ENCODE measurements at places on chromosomes 13 and 19. TPM values are rescaled to one million over a fixed set of nuclear protein-coding genes. Genes with fewer than 3 reads are reported as not detected.

The ZNF607 gene
- 4.8 TPM for total RNA-seq

DNA sequence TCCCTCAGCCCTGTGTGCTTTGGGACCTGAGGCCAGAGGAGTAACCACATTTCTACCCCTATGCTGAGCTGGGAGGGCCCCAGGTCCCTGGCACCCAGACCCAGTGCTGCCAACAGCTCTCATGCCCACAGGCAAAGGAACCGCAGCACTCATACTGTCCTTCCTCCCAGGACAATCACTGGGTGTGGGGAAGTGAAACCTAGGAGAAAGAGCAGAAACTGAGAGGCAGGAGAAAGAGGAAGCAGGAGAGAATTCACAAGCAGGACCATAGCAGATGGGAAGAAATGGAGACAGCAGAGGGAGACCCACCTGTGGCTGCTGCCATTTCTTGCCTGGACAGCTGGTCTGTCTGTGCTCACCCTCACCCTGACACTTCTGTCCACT is 18.9 kb downstream of the CCDC97 start:
- DNase-seq: no peak

DNA sequence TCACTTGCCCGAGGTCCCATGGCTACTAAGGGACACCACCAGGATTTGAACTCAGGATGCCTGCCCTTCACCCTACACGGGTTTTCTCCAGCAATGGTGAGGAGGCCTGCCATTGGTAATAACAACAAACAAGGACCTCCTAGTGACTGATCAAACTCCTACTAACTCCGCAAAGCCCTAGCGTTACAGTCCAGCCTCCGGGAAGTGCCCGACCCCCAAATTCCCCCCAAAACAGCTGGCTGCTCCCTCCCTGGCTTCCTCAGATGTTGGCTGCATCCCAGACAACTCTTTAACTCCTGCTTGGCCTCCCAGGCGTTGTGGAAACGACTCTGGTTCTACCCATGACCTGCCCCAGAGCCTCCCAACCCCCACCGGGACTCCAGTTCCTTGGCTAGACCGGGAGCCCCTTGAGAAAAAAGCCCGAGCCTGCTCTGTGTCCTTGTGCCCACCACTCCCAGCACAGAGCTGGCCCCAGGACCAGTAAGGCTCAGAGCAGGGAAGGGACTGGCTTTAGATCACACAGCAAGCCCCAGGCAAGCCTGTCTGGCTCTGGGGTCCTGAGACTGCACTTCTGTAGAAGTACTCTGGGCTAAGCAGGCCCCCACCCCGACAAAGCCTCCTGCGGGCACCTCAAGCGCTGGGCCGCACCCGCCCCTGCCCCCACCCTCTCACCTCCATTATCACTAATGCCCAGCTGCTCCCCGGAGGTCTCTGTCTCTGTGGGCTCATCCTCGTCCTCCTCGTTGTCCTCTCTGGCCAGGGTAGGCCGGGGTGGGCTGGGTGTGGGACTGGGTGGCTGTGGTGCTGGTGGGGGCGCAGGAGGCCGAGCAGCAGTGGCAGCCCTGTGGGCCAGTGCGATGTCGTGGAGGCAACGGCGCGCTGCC is 4.7 kb downstream of the AKT1S1 start:
- no peak for DNase-seq

The KLK15 gene
- total RNA-seq: not detected

The LMTK3 gene
- 2.1 TPM for total RNA-seq

DNA sequence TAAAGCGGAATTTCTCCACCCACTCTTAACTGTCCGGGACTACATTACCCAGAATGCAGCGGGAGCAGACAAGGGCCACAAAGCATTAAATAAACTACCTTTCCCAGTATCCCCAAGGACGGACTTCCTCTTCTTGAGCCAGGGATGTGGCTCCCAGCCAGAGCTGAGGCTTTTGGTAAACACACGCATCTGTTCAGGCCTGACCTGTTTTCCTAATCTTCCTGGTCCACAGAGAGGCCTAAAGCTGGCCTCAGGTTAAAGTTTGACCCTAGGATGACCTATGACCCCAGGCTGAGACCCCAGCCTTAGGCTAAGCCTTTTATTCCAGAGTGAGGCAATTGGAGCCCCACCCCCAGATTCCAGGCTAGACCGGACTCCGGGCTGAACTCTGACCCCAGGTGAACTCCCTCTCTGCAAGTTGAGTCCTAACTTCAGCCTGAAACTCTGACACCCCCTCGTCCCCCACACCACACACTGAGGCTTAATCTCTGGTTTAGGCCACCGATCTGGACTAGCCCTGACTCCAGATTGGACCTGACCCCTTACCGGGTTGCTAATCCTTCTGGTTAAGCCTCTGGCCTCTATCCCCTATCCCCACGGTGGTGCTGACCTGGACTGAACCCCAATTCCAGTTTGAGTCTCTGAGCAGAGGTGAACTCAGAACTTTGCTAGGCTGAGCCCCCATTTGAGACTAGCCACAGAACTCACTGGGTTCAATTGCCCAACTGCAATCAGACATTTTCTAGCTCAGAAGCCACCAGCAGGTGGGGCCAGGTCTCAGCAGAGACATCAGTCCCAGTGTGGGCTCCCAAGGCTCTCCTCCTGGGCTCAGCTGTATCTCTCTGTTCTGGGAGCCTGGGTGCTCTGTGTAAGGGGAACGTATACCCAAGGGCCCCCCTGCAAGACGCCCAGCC is 750 bp upstream of the GPR108 start:
- peak; percentile 89 for DNase-seq

The ZNF865 gene
- 3.0 TPM for total RNA-seq

The SIGLEC10 gene
- total RNA-seq: 1.6 TPM

The PRODH2 gene
- 5.1 TPM for total RNA-seq

DNA sequence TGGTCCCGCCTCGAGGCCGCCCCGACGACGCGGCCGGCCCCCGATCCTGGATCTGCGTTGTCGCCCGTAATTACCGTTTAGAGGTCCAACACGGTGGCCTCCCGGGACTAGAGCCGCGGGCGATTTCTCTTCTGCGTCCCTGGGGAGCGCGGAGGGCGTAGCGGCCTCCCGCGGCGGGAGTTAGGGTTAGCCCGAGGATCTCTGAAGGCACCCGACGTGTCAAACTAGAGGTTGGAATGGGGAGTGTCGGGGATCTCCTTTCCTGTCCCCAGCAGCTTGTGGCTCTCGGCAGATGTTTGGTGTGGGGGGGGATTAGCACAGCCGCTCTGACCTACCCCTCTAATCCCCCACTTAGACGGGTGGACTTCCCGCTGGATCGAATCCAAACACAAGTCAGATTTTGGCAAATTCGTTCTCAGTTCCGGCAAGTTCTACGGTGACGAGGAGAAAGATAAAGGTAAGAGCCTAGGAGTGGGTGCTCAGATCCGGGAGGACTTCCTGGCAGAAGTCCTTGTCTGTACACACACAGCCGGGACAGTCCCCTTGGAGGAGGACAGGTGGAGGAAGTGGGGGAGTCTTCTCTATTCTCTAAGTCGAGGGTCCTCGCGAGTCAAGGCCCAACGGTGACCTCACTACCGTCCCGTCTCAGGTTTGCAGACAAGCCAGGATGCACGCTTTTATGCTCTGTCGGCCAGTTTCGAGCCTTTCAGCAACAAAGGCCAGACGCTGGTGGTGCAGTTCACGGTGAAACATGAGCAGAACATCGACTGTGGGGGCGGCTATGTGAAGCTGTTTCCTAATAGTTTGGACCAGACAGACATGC is 581 bp downstream of the CALR start:
- DNase-seq: peak; percentile 65

Measured in hepatocyte (in vitro differentiated cells).